Motor neuron (in vitro differentiated cells): ENCODE measurements at places on chromosomes 13 and 19. TPM values are rescaled to one million over a fixed set of nuclear protein-coding genes. Genes with fewer than 3 reads are reported as not detected.

DNA sequence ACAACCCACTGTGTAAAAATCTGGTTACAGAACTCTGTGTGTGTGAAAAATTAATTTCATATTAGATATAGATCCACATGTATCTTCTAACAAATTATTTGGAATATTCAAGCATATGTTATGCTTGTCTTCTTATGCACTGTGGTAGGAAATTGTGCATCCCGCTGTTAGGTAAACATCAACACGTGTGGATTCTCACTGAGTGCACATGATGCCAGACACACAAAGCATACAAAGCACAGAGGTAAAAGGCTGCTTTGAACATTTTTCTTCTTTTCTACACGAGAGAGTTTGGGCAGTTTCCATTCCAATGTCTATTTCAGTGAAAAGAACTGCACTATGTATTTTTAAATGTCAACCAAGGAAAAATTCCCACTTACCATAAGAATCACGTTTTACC lies 354.9 kb downstream of the PCDH9 start:
- no peak for ATAC-seq

DNA sequence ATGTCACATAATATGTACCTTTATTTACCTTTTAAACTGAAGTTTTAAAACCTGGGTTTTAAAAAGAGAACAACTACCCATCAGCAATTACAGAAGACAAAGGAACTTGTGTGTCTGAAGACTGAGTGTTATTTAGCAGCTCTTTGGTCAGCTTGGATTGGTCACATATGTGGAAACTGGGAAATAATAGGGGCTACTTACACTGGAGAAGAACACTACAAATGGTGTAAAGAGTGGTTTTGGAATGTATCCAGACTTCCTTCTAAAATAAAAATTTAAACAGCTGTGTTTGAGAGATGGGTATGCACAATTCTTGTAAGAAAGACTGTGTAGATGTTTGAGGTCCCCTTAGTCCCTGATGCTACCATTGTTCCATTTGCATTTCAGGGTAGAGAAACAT lies 13.3 kb downstream of the TNFRSF19 start:
- ATAC-seq: no peak

IGFL2 gene
- total RNA-seq: 0.14 TPM in 1 of 2 replicates, not detected in the other

LILRA1 gene
- 0.24 and 0.49 TPM in 2 replicates for total RNA-seq
